ENCODE measurements at places on chromosomes 2 and 18.

GRCh38 chr2:180846756-180847472 lies 133.5 kb upstream of the UBE2E3 start:
- DNase-seq: no peak

GRCh38 chr2:60335533-60336237 lies 217.8 kb downstream of the BCL11A start:
- no peak for DNase-seq

- no peak for DNase-seq
Observed at GRCh38 chr18:2121224-2121623, 450.1 kb downstream of the METTL4 start.

GRCh38 chr2:136517716-136518115 lies 247.6 kb upstream of the THSD7B start:
- DNase-seq: no peak

DNA sequence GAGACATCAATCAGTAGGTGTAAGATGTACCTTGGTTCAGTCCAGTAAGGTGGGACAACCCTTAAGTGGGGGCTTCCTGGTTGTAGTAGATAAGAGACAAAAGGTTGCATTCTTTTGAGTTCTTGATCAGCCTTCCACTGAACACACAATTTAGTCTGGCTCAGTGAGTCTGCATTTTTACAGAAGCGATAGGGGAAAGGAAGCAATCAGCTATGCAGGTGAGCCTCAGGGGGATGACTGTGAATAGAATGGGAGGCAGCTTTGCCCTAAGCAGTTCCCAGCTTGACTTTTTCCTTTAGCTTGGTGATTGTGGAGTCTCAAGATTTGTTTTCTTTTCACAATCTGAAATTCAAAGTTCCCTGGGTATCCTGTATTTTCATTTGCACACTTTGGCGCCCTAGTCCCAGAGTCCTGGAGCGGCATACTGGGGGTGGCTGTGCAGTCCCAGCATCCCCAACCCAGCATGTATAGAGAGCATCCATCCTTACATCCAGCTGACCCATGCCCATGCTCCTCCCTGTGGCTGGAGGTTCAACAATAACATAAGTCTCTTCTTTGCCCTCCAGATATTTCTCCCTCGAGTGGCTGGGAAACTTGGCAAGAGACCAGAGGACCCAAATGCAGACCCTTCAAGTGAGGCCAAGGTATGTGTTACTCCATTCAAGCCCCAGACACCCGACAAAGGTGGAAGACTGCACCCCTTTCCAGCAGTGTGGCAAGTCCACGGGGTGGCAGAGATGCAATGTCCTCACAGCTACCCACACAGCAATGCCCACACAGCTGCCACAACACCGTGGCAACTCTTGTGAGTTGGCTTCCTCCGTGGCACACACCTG lies 20.1 kb upstream of the PRLH start:
- DNase-seq: no peak

DNA sequence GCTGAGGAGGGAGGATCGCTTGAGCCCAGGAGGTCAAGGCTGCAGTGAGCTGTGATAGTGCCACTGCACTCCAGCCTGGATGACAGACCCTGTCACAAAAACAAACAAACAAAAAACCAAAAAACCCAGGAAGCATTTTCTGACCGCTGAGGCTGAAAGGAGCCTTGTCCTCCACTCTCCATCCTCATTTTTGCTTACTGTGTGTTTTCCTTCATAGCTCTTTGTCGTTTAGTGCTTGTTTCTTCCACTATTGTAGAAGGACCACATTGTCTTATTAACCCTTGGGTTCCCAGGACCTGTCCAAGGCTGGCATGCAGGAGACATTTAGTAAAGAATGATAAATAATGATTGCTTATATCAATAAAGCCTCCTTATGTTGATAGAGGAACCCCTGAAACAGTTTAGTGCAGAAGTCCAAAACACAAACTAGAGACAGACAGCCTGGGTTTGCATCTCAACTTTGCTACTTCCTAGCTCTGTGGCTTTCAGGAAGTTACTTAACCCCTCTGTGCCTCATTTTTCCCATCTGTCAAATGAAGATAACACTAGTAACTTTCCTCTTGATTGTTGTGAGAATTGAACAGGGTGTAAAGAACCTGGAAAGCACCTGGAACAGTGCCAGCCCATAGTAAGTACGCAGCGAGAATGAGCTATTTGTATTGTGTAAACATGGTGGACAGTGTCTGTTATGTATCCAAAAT lies 126.0 kb downstream of the LPIN1 start:
- no peak for DNase-seq

- DNase-seq: no peak
Observed at GRCh38 chr2:48414980-48415835, 114.7 kb upstream of the STON1 start.

DNA sequence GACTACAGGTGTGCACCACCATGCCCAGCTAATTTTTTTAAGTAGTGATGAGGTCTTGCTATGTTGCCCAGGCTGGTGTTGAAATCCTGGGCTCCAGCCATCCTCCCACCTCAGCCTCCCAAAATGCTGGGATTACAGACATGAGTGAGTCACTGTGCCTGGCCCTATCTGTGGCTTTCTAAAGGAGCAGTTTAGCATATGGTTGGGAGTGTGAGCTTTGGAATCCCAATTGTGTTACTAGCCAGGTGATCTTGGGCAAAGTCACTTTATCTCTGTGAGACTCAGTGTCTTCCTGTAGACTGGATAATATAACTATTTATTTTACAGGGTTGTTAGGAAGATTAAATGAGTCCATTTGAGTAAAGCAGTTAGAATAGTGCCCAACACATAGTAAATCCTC lies 19.8 kb upstream of the SMAD4 start:
- DNase-seq: no peak

DNA sequence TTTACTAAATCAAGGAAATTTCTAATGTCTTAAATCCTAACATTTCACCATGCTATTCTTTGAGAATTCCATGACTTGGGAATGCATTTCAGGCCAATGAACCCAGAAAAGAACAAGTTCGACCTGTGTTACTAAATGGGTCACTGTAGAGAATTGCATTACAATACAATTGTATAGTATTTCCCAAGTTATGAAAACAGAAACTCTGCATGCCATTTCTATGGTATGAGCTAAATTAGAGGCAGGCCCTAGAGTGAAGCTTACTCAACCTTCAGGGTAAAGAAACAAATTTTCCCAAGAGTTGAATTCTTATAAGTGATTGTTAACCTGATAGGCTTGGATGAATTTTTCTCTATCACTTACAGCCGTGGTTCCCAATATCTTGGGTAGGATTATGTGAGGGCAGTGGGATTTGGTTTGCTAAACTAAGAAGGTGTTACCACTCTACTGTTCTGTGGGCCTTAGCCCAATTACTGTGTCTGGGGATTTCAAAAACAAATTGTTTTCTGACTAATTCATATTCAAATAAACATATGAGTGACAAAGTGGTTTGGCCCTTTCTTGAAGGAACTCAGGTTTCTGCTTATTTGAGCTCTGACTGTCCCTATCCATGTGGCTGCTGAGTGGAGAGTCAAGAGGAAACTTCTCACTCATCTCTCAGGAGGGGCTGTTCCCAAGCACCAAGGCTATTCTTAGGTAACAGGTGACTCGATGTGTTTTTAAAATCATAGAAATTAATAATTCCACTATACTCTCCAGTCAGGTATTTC lies 11.2 kb upstream of the SERPINB7 start:
- no peak for DNase-seq

GRCh38 chr2:181586569-181587081 lies 70.3 kb downstream of the CERKL start:
- DNase-seq: no peak

DNA sequence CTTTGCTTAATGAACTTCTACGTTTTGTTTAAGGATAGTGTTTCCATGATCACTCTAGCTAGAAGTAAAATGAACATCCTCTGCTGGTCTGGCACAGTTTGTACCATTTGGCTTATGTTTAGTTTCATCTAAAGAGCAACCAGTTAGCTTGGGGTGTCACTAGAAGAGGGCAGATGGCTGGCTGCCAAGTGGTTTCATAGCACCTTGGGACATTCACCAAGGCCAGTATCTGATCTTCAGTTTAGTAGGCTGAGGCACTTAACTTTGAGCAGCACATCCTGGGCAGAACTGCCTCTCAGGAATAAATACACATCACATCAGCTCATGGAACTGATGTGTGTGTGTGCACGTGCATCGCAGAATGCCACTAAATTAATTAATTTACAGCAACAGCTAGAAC lies 68.4 kb downstream of the NXPH2 start:
- DNase-seq: no peak

GRCh38 chr2:112962308-112963175 lies 15.3 kb upstream of the IL36G start:
- no peak for DNase-seq

GRCh38 chr2:207933396-207934065 lies 91.8 kb downstream of the PLEKHM3 start:
- no peak for DNase-seq

- DNase-seq: no peak
Observed at GRCh38 chr18:5746844-5747243, 148.5 kb downstream of the TMEM200C start.

DNA sequence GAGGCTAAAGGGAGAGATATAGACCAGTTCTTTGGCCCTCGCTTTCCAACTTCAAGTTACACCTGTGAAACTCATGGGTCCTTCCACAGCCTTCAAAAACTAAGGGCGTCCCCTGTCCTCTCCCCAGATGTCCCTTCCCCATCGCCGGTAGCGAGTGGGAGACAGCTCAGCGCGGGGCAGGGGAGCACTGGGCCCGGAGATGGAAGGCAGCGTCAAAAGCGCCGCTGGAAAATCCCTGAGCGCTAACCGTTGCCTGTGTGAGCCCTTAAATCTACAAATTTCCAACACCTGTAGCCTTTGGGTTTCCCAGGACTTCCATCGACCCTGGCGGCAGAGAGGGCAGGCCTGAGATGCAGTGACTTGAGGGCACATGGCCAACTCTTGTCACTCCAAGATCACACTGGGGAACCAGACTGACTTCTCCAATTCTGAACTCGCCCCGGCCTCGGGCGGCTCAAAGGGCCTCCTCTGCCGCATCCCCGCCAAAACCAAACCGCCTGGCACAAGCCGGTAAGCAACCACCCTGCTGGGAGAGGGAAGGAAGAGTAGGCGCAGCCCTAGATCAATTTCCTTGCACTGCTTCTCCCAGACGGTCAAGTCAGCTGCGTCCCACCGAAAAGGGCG lies 879 bp upstream of the EPAS1 start:
- DNase-seq: no peak

DNA sequence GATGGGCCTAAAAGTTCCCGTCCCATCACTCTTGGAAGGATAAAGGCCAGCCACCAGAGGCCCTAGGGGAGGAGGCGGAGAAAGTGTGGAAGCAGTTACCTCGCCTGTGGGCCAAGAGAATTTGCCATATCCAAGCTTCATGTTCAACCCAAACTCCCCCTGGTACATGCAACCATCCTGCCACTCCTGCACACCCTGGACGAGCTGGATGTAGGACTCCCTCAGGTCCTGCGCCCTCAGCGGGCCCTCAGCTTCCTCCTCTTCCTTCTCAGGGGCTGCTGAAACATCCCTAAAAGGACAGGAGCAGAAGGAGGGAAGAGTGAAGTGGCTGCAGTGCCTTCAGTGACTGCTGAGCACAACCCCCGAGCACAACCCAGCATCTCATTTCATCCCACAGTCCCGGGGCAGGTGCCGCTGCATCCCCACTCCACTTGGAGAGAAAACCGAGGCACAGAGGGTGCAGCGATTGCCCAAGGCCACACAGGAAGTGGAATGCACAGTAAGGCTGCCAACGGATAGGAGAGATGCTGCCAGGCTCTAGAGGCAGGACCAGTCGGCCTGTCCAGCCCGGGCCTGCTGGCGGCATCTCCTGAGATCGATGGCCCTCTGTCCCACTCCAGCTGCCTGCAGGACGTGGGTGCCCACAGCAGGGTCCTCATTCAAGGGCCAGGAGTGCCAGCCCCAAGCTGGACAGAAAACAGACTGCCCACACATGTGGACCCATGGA lies 2.9 kb downstream of the ANKMY1 start:
- DNase-seq: no peak

GRCh38 chr2:208033701-208034502 lies 8.6 kb upstream of the PLEKHM3 start:
- no peak for DNase-seq

Data from NCI-H2107 (cell line).